ENCODE measurements at places on chromosomes 4 and X.

DNA sequence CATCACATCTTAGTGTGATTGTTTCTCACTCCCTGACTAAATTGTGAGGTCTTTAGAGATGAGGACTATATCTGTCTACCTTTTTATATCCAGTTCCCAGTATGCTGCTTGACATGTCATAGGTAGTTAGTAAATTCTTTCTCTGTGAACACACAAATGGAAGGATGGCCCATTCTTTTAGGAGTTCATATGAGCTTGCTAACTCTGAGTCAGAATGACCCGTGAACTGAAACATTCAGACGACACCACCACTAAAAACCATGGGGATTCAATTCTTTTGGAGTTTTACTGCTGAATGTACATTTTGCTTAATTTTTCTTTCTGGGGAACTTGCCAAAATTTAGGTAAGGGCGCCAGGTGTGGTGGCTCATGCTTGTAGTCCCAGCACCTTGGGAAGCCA is 13.9 kb downstream of the OFD1 start:
- DNase-seq = no peak

GRCh38 chr4:48699475-48699874 is 80.6 kb downstream of the FRYL start:
- DNase-seq = no peak

DNA sequence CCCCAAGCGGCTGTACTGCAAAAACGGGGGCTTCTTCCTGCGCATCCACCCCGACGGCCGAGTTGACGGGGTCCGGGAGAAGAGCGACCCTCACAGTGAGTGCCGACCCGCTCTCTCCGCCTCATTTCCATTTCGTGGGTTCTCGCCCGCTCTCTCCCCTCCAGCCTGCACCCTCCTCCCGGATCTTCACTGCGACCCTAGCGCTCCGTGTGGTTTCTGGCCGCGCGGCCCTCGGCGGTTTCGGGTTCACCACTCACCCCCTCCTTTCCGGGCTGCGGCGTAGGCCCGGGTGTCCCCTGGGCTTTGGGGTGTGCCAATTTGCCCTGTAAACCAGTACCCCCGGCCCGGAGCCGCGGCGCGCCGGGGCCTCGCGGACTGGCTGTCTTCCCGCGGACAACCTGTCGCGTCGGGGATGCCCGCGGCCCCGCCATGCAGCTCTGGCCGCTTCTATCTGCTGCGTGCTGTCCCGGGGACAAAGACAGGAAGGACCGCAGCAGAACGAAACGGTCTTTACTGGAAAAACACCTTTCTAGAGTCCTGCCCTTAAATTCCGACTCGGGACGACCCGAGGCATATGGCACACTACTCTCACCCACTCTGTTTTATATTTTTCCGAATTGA is 737 bp downstream of the FGF2 start:
- no peak for DNase-seq

GRCh38 chr4:46392421-46392820 is 2.5 kb upstream of the GABRA2 start:
- no peak for DNase-seq

GRCh38 chr4:64520421-64520820 is 111.2 kb upstream of the TECRL start:
- DNase-seq = no peak

- DNase-seq = no peak
Measured at GRCh38 chrX:13126775-13127174, 82.4 kb upstream of the FAM9C start.

- no peak for DNase-seq
Measured at GRCh38 chr4:153064571-153064970, 128.4 kb downstream of the FHDC1 start.

DNA sequence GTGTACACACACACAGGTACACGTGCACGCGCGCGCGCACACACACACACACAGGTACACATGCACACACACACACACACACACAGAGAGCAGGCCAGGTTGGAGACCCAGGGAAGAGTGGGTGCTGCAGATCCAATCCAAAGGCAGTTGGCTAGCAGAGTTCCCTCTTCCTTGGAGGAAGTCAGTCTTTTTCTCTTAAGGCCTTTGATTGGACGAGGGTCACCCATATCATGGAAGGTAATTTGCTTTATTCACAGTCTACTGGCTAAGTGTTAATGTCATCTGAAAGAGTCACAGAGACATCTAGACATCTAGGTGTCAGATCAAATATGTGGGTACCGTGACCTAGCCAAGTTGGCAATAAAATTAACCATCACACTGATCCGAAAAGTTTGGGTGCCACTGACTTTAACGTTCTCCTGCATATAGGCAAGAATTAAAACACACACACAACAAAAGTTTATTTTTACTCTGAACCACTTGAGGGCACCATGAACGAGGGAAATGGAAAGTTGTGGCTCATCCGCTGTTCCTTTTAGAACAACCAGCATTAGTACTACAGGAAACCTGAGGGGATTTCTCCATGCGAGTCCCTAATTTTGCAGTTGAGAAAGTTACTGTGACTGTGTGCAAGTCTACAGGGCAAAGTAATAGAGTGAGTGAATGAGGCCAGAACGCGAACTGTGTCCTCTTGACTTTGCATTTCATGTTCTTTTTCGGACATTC is 66.0 kb upstream of the STOX2 start:
- DNase-seq = no peak

GRCh38 chr4:159764343-159764952 is 661.6 kb downstream of the RAPGEF2 start:
- no peak for DNase-seq

GRCh38 chr4:77601614-77602187 is 3.9 kb upstream of the CXCL13 start:
- DNase-seq = no peak

DNA sequence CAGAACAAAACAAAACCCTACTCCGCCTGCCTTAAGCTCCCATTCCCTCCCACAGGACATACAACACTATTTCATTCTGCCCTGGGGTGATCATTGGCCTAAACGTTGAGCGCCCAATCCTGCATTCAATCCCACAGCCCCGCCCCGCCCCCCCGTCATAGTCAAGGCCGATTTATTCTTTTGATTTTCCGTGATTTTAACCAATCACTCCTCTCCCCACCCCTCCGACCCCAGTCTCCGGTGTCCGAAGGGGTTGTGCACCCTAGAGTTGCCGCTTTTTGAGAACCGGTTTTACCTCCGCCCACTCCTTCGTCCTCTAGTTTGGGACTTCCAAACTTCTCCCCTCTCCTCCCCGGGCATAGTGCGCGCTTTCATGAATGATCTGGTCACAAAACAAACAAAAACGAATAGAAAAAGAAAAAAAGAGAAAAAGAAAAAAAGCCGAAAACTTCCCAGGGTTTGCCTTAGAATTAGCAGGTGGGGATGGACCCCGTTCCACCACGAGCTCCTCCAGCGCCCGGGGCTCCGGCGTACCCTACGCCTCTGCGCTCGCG is 446 bp upstream of the UBE2A start:
- no peak for DNase-seq

Data from CD4-positive, alpha-beta T cell treated with Interleukin-6 at 100 ng/mL for 8 hours (primary cell).